ENCODE measurements at places on chromosomes 13 and 19.

DNA sequence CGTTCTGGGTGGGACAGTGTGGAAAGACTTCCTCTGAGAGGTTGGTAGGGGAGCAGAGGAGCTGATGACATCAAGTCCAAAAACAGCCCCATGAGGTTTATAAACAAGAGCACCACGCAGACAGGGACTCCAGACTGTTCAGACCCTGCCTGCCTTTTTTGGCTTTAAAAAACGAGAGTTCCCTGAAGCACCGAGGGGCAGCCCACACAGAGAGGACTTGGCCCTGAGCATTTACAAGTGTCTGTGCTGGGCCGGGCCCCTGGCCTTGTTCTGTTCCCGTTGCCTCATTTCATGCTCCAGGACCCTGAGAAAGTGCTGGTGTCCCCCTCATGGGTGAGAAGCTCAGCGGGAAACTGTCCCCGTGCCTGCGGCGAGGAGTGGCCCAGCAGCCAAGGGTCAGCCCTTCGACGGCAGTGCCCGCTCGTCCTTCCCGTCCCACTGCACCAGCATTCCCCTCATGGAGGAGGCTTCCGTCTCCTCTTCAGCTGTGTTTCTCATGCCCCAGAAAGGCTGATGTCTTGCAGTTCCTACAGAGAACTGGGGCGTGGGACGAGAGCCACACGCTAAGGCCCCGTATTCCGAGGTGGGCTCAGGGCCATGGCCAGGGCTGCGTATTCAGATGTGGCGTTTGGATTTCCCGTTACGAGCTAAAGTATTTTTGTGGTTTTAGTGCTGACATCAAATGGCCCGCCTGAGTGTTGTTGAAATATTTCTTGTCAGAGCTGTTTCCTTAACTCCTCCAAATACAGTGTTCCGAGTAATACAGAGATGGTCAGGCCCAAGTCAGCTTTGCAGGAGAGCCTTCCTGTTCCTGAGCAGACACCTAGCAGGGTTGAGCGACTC, 93.5 kb downstream of the ATP11A start:
- no peak for DNase-seq

DNA sequence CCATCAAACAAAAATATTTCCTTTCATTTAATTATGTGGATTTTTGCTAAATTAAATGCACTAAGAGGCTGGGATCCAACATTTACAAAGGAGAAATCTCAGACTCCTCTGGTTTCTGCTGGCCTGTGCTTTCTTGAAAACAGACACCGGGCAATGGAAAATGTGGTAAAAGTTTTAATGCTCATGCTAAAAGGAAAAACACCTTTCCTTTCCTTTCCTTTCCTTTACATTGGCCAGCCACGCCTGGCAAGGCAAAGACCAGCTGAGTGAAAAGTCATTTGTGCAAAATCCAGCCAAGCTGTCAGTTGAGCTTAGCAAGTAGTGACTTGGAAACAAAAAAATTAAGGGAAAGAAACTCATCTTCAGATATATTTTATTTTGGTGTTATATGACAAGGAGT, 240.3 kb downstream of the LACC1 start:
- DNase-seq: no peak

DNA sequence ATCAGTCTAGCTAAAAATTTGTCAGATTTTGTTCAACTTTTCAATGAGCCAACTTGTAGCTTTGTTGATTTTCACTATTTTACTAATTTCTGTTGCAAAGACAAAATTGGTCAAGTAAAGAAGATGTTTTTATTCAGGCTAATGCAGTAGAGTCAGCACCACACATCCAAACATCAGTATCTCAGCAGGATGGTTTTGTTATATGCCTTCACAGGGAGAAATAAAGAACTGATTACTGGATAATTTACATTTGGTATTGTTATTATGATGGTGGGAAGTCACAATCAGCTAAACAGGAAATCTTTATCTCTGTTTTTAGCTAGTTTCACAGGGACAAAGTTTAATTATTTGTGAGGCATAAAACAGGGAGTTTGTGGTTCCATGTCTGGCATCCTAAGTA, 713.4 kb downstream of the SLITRK5 start:
- DNase-seq: no peak

GRCh38 chr19:51398096-51398704, 7.8 kb upstream of the C19orf84 start:
- DNase-seq: no peak

- no peak for DNase-seq
Measured at GRCh38 chr19:42488783-42489521, 39.3 kb downstream of the CEACAM1 start.

DNA sequence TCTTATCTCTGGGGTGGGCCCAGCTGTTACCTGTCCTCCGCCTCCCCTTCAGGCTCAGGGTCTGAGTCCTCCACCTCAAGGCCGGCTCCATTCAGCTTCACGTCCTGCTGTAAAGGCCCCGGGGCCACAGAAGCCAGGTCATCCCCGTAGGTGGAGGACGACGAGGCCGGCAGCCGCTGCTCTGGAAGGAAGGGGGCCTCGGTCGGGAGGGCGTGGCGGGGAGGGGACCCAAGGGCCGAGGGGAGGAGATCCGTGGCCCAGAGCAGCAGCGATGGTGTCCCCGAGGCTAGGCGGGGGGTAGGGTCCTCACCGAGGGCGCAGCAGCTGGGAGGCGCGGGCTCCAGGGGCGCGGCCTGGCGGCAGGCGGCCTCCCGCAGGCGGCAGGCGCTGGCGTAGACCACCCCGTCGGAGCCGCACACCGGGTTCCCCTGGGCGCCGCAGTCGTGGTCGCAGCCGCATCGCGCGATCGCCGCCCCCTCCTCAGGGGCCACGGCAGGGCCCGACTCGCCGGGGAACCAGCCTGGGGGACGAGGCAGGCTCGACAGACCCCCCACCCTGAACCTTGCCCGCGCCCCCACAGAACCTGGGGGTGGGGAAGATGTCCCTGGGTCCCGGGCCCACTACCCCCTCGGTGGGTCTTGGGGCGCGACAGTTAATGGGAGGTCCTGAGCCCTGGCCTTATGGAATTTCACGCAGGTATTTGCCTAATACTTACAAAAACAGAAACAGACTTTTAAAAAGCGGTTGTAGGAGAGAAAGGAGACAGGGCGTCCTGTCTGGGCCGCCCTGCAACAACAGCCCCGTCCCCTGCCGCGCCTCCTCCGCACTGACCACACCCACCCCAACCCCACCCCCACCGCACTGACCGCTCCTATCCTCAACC, 7.6 kb downstream of the F2RL3 start:
- DNase-seq: no peak

- DNase-seq: no peak
Measured at GRCh38 chr13:77536358-77536757, 852 bp downstream of the SCEL start.

GRCh38 chr19:55605637-55606470, at the start of gene ZNF865:
Gene ZNF865 (plus strand): TSS chr19:55605647. CDS start chr19:55613619, 7,972 bp downstream.
- DNase-seq: peak; percentile 71

GRCh38 chr19:27746691-27747380, 1466.1 kb downstream of the UQCRFS1 start:
- DNase-seq: peak; percentile 4

DNA sequence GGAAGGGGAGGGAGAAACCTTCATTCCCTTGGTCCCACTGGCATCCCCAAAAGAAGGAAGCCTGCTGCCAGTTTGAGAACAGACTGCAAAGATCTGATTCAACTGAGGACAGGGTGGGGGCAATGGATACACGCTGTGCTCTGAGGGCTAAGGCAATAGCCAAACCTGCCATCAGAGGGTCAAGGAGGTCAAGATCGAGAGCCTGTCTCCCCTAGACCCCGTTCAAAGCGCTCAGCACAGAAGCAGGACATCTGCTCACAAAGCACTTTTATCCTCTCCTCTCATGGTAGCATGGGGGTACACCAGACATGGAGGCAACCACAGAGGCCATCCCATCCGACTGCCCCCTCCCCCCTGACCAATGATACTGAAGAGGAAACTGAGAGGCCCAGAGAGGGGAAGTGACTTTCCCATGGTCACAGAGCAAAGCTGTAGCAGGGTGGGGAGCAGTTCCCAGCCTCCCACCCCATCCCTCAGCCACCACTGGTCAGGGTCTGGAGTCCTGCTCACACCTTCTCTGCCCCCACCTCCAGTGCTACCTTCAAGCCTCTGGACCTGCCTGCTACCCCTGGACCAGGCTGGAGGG, 11.1 kb downstream of the POU2F2 start:
- no peak for DNase-seq

GRCh38 chr13:33072759-33073158, 56.5 kb downstream of the KL start:
- DNase-seq: no peak

GRCh38 chr13:74466020-74466419, 331.8 kb upstream of the KLF12 start:
- no peak for DNase-seq

GRCh38 chr13:81770868-81771505, 1430.1 kb upstream of the SPRY2 start:
- DNase-seq: no peak

DNA sequence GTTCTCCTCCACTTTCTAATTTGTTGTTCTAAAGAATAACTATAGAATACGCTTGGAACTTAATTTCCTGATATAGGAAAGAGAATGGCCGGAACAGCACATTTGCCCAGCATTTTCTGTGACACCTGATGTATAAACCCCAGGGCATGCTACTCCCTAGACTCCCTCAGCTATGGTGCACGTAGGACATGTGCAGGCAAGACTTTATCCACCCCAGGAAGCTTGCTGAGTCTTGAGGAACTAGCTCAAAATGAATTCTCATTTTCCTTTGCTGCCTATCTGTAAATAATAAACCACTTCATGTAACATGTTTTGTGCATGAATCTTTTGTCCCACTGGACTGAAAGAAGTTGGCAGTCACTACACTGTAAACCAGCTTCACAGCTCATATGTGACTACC, 535.8 kb upstream of the SLITRK1 start:
- DNase-seq: no peak

DNA sequence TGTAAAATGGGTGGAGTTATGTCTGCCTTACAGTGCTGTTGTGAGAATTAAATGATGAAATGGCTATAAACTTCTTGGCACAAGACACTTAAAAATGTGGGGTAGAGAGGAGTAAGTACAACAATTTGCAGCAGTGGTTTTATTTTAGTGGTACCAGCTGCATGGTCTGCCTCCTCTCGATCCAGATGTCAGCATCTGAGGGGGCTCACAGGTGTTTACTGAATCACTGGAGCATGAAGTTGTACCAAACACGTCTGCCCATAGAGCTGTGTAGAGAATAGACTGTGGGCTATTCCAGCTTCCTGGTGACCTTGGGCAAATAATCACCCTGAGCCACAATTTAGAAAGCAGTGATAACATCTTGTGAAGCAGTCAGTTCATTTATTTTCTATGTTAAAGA, 11.1 kb downstream of the SLC10A2 start:
- no peak for DNase-seq

- no peak for DNase-seq
Measured at GRCh38 chr19:58400316-58400915, 5.0 kb downstream of the RNF225 start.

DNA sequence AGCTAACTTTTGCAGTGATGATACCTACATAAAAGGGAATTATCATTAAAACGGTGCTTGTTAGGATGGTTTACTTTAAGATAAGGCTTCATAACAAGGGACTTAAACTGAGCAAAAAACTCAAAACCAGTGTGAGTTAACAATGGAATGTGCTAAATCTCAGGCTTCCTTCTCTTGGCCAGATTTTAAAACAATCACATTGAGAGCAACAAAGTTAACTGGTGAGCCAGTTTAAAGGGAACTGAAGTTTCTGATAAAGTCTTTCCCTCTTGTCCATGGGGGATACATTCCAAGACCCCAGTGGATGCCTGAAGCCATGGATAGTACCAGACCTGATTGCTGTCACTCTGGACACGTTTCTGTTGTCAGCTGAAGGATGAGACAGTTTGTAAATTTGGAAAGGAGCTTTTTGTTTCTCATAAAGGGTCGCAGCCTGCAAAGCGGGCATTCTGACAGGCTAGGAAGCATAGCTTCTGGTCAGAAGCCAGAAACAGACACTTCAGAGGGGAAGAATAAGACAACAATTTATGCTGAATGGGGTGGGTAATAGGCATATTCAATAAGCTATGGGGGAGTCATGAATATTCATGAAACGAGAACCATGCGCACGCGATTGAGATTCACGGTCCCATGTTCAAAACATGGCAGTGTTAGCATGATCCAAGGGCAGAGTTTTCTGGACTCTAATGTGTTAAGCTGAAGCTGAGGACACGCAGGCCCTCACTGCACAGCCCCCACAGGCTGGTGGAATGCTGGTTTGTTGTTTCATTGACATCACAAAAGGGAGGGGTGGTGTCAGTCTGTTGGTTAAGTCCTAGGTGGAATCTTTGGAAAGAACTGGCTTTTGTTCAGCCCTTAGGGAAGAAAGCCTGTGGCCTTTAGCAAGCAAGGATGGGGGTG, 150.6 kb upstream of the RNF113B start:
- no peak for DNase-seq

GRCh38 chr13:51995677-51996551, 15.3 kb downstream of the ATP7B start:
- no peak for DNase-seq

- DNase-seq: no peak
Measured at GRCh38 chr13:77338329-77338728, 11.4 kb upstream of the MYCBP2 start.

GRCh38 chr13:107866941-107867623, 348.3 kb downstream of the LIG4 start:
- DNase-seq: no peak

DNA sequence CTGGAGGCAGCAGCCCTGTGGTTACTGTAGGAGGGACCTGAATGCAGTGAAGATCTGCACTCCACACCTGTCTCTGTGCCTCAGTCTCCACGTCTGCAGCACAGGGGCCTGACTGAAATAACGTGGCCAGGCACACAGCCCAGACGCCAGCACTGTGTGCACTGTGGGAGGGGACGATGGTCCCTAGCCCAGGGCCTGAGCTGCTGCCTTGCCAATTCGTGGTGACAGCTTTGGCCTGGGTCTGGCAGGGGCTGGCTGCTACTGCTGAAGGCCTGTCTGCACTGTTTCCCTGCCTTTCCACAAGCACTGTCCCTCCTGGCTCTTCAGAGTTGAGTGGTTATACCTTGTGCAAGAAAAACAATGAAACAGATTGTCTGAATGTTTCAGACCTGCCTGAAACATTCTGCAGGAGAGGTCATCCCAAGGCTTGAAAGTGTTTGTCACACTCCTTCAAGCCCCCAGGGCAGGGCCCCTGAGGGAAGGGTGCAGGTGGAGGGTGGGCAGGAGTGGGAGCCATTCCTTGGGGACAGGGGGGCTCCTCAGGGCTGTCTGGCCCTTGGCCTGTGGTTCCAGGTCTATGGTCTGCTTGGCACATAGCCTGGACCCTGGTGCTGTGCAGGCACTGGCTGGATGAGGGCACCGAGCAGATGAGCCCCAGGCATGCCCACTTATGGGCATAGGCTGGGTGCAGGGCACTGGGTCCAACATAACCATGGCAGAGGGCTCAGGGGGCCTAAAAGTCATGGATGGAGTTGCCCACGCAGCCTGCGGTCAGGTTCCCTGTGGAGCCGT, 38.7 kb upstream of the LDLR start:
- no peak for DNase-seq

- DNase-seq: no peak
Measured at GRCh38 chr19:28583242-28583641, 629.7 kb downstream of the UQCRFS1 start.

GRCh38 chr13:34431827-34432581, 510.1 kb upstream of the NBEA start:
- DNase-seq: no peak

Measured in stimulated activated CD4-positive, alpha-beta T cell treated with anti-CD3 and anti-CD28 coated beads, Interleukin-4, amount 100 ng/mL, for 1 hour (primary cell).